ENCODE measurements at places on chromosomes 16 and 17.

- H3K36me3 ChIP-seq = no peaks in the 10 kb centered on the region
- no peak overlapping the region for H3K27ac ChIP-seq
- no peak overlapping the region for H3K4me3 ChIP-seq
- H3K4me1 ChIP-seq = no peaks in the 10 kb centered on the region
- no peaks in the 10 kb centered on the region for H3K27me3 ChIP-seq
Observed at GRCh38 chr17:53655591-53655990, 167.1 kb upstream of the KIF2B start.

GRCh38 chr16:47519546-47519945 is 58.4 kb downstream of the PHKB start:
- no peaks in the 10 kb centered on the region for H3K27me3 ChIP-seq
- peaks cover 6% of the 10 kb centered on the region for H3K4me1 ChIP-seq
- no peak overlapping the region for H3K4me3 ChIP-seq
- DNase-seq = no peak
- H3K36me3 ChIP-seq = peaks cover 28% of the 10 kb centered on the region

GRCh38 chr16:6884002-6884401 is 448.6 kb upstream of the RBFOX1 start:
- no peak for DNase-seq
- no peak overlapping the region for H3K27ac ChIP-seq
- no peaks in the 10 kb centered on the region for H3K4me1 ChIP-seq
- no peaks in the 10 kb centered on the region for H3K36me3 ChIP-seq

DNA sequence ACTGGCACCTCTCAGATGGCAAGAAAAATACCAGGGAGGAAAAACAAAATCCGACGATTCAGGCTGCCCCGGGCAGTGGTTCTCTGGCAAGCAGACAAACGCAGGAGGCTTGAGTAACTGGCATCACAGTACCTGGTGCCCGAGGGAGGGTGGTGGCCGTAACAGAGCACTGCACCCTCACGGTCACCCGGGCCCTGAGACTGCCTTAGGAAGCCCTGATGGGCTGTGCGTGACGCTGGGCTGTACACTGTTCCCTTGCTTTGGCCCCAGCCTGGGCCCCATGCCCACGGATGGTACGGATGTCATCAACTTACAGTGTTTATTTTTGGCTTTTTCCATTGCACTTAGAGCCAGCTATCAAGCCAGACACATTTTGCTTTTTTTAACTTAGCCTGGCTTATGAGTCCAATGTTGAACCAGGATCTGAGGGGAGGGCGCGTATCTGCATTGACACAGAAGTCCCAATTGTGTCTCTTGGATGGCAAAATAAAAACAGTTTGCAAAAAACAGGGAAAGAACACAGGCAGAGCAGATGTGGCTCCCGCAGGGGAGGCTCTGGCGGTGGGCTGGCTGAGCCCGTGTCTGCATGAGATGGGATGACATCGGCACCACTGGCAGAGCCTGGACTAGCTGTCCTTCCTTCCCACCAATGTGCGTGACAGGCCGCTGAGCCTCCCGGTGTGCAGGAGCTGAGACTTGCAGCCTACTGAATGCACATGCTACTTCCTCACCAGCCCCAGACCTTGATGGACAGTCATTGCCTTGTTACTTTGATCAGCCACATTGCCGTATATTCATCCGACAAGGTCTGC is 287.7 kb downstream of the FOXL1 start:
- H3K27me3 ChIP-seq = peaks cover 6% of the 10 kb centered on the region
- H3K36me3 ChIP-seq = no peaks in the 10 kb centered on the region
- H3K27ac ChIP-seq = no peak overlapping the region
- H3K4me1 ChIP-seq = no peaks in the 10 kb centered on the region

DNA sequence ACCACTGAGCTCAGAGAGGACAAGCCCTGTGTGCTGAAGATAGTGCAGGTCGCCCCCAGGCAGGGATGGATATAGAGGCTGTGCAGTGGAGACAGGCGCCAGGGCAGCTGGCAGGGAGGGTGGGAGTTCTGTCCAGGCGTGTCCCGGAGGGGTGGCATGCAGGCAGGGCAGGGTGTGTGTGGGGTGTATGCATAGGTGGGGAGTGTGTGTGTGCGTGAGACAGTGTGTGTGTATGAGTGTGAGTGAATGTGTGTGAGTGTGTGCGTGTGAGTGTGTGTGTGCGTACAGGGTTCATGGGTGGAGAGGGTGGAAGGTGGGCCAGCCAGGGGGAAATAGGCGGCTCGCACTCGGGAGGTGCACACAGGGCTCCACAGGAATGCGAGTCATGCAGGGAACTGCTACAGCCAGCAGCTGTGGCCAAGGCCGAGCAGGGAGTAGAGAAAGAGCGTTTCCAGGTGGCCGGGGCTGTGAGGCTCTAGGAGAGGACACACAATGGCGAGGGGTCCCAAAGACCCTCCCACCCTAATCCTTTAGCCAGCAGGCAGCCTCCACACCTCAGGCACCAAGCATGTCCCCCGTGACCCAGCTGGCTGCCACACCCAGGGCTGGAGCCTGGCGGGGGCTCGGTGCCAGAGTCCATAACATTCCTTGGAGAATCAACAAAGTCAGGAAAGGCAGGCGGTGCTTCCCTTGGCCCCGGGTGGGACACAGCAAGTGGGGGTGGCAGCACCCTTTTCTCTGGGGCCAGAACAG is 4.6 kb downstream of the PLCD3 start:
- H3K27ac ChIP-seq = peak overlapping the region; percentile 68
- no peak for DNase-seq
- H3K4me3 ChIP-seq = no peak overlapping the region
- H3K27me3 ChIP-seq = peaks cover 12% of the 10 kb centered on the region
- peaks cover 6% of the 10 kb centered on the region for H3K4me1 ChIP-seq

- no peaks in the 10 kb centered on the region for H3K27me3 ChIP-seq
- H3K4me3 ChIP-seq = no peak overlapping the region
- no peak for DNase-seq
- no peaks in the 10 kb centered on the region for H3K4me1 ChIP-seq
- no peak overlapping the region for H3K27ac ChIP-seq
- H3K36me3 ChIP-seq = no peaks in the 10 kb centered on the region
Observed at GRCh38 chr16:6131526-6132050, 1034.0 kb upstream of the EEF2KMT start.

DNA sequence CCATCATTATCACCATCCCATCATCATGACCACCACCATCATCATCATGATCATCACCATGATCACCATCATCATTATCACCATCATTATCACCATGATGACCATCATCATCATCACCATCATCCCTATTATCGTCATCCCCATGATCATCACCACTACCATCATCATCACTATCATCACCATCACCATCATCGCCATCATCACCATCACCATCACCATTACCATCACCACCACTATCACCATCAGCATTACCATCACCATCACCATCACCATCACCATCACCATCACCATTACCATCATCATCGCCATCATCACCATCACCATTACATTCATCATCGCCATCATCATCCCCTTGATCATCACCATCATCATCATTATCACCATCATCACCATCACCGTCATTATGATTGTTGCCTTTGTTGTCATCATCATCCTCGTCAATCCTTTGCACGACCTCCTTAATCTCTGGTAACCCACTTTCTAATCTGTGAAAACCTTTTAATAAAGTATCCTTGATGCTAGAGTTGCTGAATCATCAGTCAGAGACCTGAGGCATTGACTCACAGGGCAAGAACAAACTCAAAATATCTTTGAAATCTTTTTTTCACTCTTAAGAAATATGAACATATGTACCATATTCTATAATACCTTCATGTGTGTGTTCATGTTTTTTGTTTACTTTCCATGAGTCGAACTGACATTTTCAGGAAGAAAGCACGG is 116.3 kb upstream of the FOXF1 start:
- no peaks in the 10 kb centered on the region for H3K36me3 ChIP-seq
- H3K27ac ChIP-seq = no peak overlapping the region
- no peaks in the 10 kb centered on the region for H3K27me3 ChIP-seq
- H3K4me3 ChIP-seq = no peak overlapping the region

DNA sequence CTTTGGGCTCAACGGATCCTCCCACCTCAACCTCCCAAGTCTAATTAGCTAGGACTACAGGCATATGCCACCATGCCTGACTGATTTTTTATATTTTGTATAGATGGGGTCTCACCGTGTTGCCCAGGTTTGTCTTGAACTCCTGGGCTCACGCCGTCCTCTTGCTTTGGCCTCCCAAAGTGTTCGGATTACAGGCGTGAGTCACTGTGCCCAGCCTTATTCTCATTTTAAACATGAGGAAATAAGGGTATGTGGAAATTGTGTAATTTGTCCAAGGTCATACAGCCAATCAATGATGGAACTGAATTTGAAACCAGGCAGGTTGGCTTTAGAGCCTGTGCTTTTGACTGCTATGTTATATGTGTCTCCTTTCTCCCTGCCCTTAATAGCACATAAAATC is 27.4 kb upstream of the AQP8 start:
- H3K27me3 ChIP-seq = no peaks in the 10 kb centered on the region
- H3K4me1 ChIP-seq = no peaks in the 10 kb centered on the region
- H3K4me3 ChIP-seq = no peak overlapping the region
- H3K36me3 ChIP-seq = peaks cover 1% of the 10 kb centered on the region
- no peak for DNase-seq

GRCh38 chr16:57966204-57966771 is 4.6 kb downstream of the CNGB1 start:
- no peaks in the 10 kb centered on the region for H3K27me3 ChIP-seq
- no peak overlapping the region for H3K4me3 ChIP-seq
- no peak overlapping the region for H3K27ac ChIP-seq
- H3K36me3 ChIP-seq = no peaks in the 10 kb centered on the region
- no peaks in the 10 kb centered on the region for H3K4me1 ChIP-seq

GRCh38 chr17:33112763-33113162 is 121.1 kb downstream of the SPACA3 start:
- H3K4me3 ChIP-seq = no peak overlapping the region
- no peaks in the 10 kb centered on the region for H3K4me1 ChIP-seq
- no peak overlapping the region for H3K27ac ChIP-seq
- no peaks in the 10 kb centered on the region for H3K36me3 ChIP-seq

- H3K36me3 ChIP-seq = no peaks in the 10 kb centered on the region
- no peak overlapping the region for H3K4me3 ChIP-seq
- no peaks in the 10 kb centered on the region for H3K4me1 ChIP-seq
- DNase-seq = no peak
- H3K27me3 ChIP-seq = no peaks in the 10 kb centered on the region
- no peak overlapping the region for H3K27ac ChIP-seq
Observed at GRCh38 chr17:11551442-11551841, 46.8 kb upstream of the DNAH9 start.

- H3K27me3 ChIP-seq = peaks cover 54% of the 10 kb centered on the region
- DNase-seq = no peak
- peaks cover 3% of the 10 kb centered on the region for H3K36me3 ChIP-seq
- H3K4me3 ChIP-seq = no peak overlapping the region
Observed at GRCh38 chr17:12967962-12968361, 49.9 kb downstream of the ELAC2 start.

DNA sequence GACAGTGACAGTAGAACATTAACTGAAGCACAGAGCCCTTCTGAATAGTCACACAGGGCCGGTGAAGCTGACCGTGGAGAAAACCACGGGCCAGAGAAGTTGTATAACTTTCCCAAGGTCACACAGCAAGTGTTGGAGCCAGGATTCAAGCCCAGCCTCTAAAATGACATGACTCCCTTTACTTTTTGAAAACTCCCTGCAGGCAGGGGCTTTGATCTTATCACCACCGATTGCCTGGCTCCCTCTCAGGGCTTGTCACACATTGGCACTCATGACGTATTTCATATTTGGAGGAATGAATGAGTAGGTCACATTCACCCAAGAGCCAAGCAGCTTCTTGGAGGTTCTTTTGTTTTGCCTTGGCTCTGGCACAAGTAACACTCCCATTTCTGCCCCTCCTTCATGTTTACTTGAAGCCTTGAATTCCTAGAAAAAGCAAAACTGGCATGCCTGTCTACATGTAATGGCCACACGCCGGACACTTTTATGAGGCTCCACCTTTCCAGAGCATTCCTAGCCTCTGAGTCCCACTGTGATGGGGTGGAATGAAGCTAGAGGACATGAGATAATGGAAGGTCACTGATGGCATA is 13.3 kb upstream of the RBBP6 start:
- H3K27ac ChIP-seq = no peak overlapping the region
- H3K36me3 ChIP-seq = no peaks in the 10 kb centered on the region
- H3K4me1 ChIP-seq = no peaks in the 10 kb centered on the region
- H3K4me3 ChIP-seq = no peak overlapping the region

DNA sequence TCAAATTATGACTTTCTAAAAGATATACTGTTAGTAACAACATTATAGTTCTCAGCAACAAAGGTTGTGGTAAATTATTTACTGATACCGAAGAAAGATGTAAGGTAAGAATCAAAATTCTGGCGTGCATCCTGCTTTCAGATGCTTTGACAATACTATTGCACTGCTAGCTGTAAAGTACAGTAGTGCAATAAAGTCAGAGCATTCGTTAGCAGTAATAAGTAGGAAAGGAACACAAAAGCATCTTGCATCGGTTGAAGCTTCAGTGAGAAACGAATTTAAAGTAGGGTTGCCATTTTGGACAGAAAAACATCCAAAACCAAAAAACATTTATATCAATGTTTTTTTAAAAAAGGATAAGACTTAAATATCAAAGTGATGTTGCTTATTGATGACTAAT is 4.0 kb downstream of the SKA2 start:
- H3K27ac ChIP-seq = no peak overlapping the region
- peaks cover 17% of the 10 kb centered on the region for H3K4me1 ChIP-seq
- no peak for DNase-seq
- peak overlapping the region; percentile 32 for H3K4me3 ChIP-seq
- H3K36me3 ChIP-seq = peaks cover 6% of the 10 kb centered on the region

DNA sequence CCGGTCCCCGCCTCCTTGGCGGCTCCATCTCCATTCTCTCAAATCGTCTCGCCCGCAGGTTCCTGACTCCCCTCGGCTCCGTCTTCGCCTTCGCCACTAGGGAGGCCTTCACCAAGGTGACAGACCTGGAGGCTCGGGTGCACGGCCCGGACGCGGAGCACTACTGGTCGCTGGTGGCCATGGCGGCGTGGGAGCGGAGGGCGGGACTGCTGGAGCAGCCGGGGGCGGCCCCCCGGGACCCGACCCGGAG is 862 bp downstream of the GLTPD2 start:
- H3K27me3 ChIP-seq = peaks cover 33% of the 10 kb centered on the region
- DNase-seq = no peak
- H3K36me3 ChIP-seq = peaks cover 5% of the 10 kb centered on the region
- H3K4me1 ChIP-seq = peaks cover 14% of the 10 kb centered on the region
- peak overlapping the region; percentile 91 for H3K4me3 ChIP-seq

GRCh38 chr16:84672276-84673202 is 24.2 kb downstream of the KLHL36 start:
- peak; percentile 79 for DNase-seq
- H3K4me1 ChIP-seq = peaks cover 4% of the 10 kb centered on the region

- peaks cover 51% of the 10 kb centered on the region for H3K4me1 ChIP-seq
- H3K36me3 ChIP-seq = peaks cover 6% of the 10 kb centered on the region
- peak; percentile 63 for DNase-seq
- H3K27ac ChIP-seq = no peak overlapping the region
- peaks cover 91% of the 10 kb centered on the region for H3K27me3 ChIP-seq
- H3K4me3 ChIP-seq = peak overlapping the region; percentile 85
Observed at GRCh38 chr17:49968405-49969133, 421 bp upstream of the DLX4 start.

GRCh38 chr16:15594711-15595320 is 48.1 kb downstream of the MARF1 start:
- H3K4me1 ChIP-seq = peaks cover 26% of the 10 kb centered on the region
- H3K27ac ChIP-seq = peak overlapping the region; percentile 99
- no peak for DNase-seq
- no peak overlapping the region for H3K4me3 ChIP-seq
- H3K36me3 ChIP-seq = peaks cover 51% of the 10 kb centered on the region

All from effector memory CD8-positive, alpha-beta T cell (primary cell).